ENCODE measurements at places on chromosomes 5 and 9.

DNA sequence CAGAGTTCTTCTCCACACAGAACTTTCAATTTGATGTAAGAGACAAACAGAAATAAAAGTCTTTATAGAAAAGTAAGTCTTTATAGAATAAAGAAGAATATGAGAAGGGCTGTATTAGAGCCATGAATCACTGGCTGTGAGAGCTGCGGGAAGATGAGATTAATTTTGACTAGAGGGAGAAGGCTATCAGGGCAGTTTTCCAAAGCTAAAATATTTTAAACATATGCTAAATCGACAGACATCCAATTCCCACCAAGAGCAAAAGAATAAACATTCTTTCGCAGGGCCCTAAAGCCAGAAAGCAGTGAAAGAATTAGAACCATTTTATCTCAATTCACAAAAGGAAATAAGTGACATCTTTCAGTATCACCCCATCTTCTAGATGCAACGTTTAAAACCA is 208.3 kb upstream of the MAP3K1 start:
- DNase-seq, result no peak

DNA sequence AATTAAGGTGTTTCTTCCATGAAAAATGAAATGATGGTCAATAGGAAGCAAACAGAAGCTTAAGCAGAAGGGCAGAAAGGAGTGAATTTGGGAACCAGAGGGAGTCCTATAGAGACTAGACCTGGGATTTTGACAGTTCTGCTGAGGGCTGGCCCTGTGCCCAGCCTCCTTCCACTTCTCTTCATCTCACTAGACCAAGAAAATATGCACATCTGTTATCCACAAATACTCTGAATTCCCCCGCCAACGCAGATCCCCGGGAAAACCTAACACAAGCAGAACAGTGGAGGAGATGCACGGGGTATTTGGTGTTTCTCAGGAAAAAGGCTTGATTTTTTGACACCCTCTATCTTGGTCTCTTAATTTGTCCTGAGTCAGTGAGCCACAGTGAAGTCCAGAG is 22.7 kb downstream of the GRIA1 start:
- no peak for DNase-seq

DNA sequence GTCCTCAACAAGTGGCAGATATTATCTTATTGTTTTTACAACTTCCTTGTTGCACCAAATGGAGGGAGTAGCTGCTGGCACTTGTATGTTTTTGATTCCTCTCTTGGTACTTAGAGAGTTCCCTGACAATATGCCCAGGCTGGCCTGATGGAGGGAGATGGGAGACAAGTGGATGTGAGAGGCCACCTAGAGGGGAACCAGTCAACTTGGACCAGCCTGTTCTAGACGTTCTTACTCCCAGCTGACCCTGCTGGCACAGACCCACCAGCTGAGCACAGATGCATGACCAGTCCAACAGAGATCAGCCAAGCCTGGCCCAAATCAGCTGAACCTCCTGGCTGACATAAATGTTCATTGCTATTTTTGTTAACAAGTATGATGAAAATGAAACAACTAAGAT is 60.9 kb upstream of the GDNF start:
- DNase-seq, result no peak

DNA sequence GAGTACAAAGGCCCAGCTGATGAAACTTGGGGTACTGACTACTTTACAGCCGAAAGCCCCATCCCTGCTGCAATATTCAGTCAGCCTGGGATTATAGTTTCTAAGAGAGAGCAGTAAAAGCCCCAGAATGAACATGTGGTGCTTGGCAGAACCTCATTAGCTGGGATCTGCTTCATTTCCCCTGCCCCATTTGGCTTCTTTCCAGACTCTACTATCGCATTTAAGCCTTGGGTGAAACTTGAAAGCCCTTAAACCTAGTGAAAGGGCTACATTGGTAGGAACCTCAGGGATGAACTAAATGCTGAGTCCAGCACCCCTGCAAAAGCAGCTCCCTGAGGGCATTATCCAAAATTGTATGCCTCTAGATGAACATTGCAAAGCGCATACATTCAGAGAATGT is 631.1 kb downstream of the ACTL7B start:
- no peak for DNase-seq

DNA sequence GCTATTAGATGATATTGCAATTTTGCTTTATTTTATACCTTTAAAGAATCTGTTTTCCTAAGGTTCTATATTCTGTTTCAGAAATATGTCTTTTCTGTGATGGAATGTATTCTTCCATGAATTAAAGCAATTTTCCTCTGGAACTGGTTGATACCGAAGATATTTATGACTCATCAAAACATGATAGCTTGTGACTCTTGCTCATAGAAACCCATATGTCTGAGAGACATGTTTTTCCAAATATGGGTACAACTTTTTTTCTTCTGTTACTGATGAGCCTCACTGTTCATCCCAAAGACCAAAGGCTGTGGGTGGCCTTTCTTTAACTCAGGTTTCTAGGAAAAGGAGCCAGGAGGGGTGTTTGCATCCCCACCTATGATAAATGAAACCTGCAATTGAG is 126.1 kb upstream of the PAPPA start:
- no peak for DNase-seq

GRCh38 chr5:171961117-171961516 is 45.3 kb downstream of the FBXW11 start:
- no peak for DNase-seq

DNA sequence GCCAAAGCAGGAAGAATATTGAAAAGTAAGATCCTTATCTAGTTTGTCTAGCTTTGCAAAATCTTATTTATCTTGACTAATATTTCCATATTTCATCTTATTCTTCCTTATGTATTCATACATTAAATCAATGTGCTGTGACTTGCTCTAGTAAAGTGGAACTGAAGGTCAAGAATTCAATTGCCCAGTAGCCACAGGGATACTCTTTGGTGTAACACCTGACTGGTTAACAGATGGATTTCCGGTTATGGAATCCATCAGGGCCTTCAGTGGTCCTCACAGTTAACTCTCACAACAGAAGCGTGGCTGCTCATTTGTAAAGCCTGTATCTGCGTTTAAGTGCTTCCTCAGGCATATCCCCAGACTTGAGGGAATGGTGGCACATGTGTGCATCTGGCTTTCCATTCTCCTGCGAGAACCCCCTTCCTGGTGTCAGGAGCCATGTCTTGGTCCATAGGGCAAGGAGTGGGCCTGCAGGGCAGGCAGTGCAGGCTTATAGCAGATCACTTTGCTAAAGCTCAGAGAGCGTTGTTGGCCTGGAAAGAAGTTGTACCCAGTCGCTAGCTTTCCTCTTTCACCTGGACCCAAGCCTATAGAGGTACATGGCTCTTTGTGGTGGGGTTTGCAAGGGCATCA is 99.2 kb downstream of the HSPA4 start:
- no peak for DNase-seq

DNA sequence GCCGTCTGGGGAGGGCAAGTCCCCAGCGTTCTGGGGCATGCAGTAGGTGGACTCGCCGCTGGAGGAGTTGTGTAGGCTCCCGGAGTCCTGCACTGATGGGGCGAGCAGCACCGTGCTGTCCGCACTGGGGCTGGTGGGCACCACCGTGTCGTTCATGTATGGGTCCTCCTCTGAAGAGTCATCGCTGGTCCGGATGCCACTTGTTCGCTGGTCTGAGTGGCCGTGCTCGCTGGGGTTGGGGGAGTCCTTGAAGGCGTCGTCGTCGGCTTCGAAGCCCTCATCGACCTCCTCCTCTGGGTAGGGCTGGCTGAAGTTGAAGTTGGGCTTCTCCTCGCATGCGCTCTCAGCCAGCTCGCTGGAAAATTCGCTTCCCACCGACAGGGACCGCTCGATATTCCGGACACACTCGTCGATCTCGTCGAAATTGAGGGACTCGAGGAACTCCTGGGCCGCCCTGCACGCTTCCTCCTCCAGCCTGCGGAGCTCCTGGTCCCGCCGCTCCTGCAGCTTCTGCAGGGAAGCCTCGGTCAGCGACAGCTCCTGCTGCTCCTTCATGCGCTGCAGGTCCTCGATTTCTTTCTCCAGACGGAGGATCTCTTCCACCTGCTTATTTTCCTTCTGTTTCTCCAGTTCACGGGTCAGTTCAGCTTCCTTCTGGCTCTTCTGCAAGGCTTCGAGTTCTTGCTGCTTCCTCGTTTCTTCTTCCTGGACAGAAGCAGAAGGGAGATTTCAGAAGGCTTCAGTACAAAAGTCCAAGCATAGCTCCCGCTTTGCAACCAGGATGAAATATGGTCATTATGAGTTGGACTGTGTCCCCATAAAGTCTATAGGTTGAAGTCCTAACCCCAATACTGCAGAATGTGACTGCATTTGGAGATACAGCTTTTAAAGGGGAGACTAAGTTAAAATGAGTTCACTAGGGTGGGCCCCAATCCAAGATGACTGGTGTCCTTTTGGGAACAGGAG is 84.6 kb upstream of the RETREG1 start:
- no peak for DNase-seq

- DNase-seq, result no peak
Observed at GRCh38 chr9:70480405-70480980, 66.0 kb upstream of the KLF9 start.

DNA sequence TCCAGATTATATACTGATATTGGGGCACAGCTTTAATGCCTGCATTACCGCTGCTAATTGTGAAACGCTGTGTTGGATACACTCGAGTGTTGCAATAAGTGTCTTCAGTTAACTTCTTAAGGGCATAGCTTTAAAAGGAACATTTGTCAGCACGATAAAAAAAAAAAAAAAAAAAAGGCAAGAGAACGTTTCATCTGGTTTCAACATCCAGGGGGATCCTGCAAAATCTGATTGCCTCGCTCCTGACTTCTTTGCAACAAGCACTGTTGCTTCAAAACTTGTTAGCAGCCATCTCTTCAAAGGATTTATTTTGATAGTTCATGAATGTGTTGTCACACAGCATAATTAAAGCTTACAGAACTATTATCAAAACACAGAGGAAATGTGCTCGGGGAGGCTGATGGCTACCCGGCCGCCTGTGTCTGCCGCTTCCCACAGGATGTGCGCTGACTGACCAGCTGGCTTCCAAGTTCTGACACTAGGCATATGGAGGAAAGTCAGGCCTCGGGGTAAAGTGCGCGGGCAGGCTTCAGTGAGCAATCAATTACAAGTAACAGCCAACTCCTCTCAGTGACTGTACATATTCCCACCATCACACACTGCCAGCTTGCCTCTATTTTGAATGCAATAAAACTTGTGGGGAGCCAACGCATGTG is 77.7 kb downstream of the EBF1 start:
- no peak for DNase-seq

- DNase-seq, result no peak
Observed at GRCh38 chr5:113183694-113184093, 207.1 kb downstream of the DCP2 start.

GRCh38 chr9:69157751-69158466 is 16.2 kb upstream of the TJP2 start:
- DNase-seq, result no peak

DNA sequence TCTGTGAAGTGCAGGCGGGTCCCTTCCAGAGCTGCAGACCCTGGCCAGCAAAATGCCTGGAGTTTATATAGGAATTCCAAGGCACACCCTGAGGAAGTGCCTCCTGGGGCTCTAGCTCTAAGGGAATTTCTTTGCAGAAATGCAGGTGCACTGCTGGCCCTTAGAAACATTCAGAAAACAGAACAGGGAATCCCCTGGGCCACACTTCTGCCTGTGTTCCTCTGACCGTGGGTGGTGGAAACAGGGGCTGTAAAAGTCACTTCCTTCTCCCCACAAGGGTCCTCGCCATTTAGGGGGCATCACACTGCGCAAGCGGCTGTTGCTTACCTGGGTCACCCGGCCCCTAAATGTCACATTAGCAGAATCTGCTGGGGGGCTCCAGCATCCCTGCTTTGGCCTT is 140.8 kb upstream of the TBC1D2 start:
- DNase-seq, result no peak

- DNase-seq, result no peak
Observed at GRCh38 chr5:139501381-139501780, 18.8 kb upstream of the STING1 start.

DNA sequence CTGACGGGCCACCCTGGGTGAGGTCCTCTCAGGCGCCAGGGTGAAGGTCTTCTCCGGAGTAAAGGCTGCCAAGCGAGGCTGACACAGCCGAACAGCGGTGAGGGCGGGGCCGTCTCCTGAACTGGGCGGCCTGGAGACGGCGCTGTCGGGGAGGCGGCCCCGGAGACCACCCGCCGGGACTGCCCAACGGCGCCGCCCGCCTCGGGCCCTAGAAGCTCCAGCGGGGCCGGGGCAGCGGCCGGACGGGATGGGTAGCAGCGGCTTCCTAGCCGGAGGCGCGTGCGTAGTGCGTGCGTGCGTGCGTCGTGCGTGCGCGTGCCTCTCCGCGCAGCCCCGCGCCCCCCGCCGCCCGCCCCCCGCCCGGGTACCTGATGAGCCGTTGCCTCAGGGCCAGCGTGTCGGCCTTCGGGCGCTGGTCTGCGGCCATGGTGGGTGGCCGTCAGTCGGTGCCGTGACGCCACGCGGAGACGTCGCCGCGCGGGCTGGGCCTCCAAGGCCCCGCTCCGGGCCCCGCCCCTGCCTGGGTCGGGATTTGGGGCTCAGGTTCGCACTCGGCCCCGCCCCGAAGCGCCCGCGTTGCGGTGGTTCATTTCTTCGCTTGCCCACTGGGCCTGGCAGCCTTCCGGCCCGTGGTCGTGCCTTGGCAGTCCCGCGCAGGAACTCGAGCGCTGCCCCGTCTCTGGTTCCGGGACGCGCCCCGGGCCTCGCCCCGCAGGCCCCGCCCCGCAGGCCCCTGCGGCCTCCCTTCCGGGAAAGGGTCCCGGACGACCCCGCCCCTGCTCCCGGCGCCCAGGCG is at the start of gene PHYKPL:
Gene PHYKPL, minus strand, starts transcription at position 679 of the 796 bp plus-strand sequence. Its CDS starts 252 bp downstream, at position 427.
- DNase-seq, result peak; percentile 54

GRCh38 chr5:135565725-135566421 is 12.9 kb downstream of the CXCL14 start:
- DNase-seq, result peak; percentile 27

DNA sequence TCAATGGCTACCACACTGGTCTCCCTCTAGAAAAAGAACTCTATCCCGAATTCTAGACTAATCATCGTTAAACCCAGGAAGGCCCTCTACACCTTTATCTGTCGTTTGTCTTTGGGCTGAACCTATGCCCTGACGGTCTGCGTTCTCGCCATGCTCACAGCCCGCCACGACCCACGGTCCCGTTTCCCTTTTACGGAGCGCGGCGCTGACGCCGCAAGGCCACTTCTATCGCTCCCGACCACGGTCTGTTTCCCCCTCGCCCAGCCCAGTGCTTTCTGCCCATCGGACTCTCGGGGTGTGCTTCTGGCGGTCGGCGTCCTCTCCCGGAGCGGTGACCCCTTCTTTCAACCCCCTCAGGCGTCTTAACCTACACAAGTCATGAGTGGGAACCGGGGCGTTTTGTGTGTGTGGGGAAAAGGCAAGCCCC is 974 bp downstream of the C9orf40 start:
- DNase-seq, result peak; percentile 10

DNA sequence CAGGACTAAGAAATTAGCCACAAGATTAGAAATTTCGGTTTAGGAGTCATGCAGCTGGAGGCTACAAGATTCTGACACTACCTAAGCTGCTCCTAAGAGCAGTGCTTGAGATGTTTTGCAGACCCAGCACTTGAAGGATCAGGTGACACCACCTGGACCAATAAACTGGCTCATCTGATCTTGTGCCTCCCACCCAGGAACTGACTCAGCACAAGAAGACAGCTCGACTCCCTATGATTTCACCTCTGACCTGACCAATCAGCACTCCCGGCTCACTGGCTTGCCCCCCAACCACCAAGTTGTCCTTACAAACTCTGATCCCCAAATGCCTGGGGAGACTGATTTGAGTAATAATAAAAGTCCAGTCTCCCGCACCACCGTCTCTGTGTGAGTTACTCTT is 170.4 kb downstream of the TTC39B start:
- DNase-seq, result no peak

- no peak for DNase-seq
Observed at GRCh38 chr5:59608745-59609144, 284.8 kb downstream of the PDE4D start.

- no peak for DNase-seq
Observed at GRCh38 chr5:124263680-124264491, 482.6 kb downstream of the ZNF608 start.

GRCh38 chr5:42520203-42520602 is 97.0 kb downstream of the GHR start:
- no peak for DNase-seq

All from activated T-helper 1 cell treated with Interleukin-2 at 50 U/mL for 16 hours (primary cell).